ENCODE measurements at places on chromosomes 4 and X.

- no peak for DNase-seq
These were observed 6.8 kb upstream of the MAN2B2 start for GRCh38 chr4:6568148-6568547.

DNA sequence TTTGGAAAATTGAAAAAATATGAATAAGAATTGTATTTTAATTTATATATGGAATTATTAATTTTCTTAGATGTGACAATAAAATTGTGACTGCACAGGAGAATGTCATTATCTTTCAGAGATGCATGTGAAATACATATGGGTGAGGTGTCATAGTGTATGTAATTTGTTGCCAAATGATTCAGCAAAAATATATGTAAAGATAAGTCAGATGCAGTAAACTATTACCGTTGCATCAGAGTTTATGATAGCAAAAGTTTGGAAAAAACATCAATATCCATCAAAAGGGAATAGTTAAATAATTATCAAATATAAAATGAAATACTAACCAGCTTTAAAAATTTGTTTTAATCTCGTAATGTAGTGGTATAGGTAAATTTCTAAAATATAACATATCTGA, 10.4 kb upstream of the SLC7A11 start:
- no peak for DNase-seq

DNA sequence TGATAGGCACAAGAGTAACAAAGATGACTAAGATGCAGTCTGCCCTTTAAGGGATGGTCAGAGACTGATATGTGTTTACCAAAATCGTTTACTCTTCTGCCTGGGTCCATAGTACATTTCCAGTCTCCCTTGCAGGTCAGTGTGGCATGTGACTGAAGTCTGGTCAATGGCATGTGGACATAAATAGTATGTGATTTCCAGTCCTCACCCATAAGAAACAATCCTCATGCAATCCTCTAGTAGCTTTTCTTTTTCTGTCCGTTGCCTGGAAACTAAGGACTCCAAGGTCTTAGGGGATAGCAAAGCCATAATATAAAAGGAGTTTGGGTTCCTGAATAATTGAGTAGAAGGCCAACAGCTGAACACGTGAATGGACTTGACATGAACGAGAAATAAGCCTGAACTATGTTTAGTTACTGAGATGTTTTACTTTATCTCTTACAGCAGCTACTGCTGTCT, 1.1 kb downstream of the SLC9B2 start:
- DNase-seq: no peak

GRCh38 chr4:28883211-28883610, 1837.0 kb upstream of the PCDH7 start:
- DNase-seq: no peak

DNA sequence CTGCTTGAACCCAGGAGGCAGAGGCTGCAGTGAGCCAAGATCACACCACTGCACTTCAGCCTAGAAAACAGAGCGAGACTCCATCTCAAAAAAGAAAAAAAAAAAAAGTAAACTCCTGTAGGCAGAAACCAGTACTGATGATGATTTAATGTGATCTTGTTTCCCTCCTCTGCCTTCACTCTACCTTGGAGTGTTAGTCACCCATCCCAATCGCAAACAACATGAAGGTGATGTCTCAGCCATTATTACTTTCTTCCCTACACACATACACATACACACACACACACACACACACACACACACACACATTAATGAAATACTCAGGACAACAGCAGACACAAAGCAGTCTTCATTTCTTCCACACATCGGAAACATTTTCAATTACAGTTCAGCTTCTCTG, 15.6 kb downstream of the XKRX start:
- DNase-seq: no peak

DNA sequence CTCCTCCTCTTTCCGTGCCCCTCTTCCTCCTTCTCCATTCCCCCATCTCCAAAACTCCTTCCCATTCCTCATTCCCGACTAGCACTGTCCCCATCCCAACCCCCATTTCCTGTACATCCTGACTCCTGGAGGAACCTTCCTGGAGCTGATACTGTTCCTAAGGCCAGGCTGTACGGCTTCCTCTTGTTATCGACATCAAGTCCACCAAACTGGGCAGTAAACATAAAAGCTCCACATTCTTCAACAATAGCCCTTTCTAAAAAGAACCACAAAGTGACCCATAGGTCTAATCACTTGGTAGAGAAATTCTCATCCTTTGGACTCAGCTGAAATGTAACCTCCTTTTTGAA, 22.9 kb downstream of the AWAT2 start:
- no peak for DNase-seq

- DNase-seq: no peak
These were observed 39.2 kb downstream of the SEL1L3 start for GRCh38 chr4:25823632-25824031.

DNA sequence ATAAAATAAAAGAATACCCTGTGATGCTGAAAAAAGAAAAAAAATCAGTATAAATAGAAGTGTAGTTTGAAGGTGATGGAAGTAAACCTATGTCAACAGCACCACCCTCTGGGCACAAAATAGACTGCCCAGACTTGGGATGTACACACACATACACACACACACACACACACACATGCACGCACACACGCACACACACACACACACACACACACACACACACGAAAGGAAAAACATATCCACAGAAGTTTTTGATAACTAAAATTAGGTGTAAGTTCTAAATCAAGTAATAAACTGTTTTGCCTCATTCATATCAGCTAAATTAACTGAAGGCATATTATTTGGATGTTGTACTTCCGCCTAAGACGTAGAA, 40.5 kb downstream of the ANXA5 start:
- no peak for DNase-seq

DNA sequence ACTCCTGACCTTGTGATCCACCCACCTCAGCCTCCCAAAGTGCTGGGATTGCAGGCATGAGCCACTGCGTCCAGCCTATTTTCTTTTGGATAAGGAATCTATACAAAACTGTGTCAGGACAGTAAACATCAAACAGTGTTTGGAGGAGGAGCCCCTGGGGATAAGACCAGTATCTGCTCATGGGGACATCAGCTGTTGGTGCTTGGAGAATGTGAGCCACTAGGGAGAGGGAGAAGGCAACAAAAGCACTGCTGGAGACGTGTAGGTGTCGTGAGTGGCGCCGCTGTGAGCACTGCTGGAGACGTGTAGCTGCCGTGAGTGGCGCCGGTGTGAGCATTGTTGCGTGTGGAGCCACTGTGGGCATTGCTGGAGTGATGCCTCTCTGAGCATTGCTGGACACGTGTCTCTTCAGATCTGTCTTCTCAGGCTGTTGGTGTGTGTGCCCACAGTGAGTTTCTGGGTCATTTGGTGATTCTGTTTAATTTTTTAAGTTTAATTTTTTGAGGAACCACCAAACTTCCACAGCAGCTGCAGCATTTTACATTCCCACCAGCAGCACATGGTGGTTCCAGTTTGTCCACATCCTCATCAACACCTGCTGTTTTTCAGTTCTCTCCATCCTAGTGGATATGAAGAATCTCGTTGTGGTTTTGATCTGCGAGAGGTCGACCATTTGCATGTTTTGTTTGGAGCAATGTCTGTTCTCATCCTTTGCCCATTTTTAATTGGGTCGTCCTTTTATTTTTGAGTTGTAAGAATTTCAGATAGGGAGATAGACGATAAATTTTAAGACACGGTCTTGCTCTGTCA, 19.0 kb downstream of the DGKQ start:
- DNase-seq: no peak

GRCh38 chr4:26356081-26356501, 35.3 kb downstream of the RBPJ start:
- no peak for DNase-seq

DNA sequence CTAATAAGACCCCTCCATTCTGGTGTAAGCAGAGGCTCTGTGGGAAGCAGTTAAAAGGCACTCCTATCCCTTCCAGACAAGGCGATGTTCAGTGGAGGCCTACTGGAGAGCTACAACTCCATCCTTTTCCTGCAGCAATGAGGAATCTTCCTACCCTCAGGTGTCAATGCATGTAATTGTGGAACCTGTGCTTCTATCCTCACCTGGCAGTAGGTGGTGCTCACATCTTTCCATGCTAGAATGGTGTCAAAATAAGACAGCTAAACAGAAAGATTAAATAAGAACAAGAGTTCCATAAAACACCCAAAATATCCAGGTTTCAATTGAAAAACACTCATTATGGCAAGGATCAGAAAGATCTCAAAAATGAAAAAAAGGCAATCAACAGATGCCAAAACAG, 224.6 kb downstream of the IL15 start:
- no peak for DNase-seq

DNA sequence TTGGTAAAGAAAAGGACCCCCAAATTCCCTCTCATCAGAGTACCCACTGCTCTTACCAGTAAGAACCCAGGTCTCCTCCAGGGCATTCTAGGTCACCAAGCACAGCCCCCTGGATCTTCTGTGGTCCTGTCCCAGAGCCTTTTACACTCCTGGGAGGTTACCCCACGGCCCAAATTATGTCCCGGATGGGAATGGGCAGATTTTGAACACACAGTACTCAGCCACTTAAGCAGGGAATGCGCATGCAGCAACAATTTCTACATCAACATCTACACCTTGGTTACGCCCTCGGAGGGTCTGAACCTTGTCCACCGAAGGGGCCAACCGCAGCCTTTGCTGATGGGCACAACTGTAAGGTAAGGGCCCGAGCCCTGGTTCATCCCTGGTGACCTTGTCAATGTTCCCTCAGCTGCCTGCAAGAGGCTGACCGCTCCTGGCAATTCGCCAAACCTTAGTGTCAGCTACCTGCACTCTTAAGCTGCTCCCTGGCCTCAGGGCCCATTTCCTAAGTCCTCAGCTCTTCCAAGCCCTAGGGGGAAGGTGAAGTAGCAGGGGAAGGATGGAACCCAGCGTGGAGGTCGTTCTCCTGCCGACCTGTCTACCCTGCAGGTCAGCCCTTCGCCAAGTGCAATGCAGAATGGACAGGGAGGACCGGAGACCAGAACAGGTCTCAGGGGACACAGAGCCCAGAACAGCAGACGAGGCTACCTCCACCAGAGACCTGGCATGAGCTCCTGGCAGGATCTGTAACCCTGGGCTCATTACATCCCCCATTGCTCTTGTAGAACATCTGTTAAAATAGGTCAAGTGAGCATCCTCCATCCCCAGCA, 5.9 kb downstream of the TIMP1 start:
- no peak for DNase-seq

DNA sequence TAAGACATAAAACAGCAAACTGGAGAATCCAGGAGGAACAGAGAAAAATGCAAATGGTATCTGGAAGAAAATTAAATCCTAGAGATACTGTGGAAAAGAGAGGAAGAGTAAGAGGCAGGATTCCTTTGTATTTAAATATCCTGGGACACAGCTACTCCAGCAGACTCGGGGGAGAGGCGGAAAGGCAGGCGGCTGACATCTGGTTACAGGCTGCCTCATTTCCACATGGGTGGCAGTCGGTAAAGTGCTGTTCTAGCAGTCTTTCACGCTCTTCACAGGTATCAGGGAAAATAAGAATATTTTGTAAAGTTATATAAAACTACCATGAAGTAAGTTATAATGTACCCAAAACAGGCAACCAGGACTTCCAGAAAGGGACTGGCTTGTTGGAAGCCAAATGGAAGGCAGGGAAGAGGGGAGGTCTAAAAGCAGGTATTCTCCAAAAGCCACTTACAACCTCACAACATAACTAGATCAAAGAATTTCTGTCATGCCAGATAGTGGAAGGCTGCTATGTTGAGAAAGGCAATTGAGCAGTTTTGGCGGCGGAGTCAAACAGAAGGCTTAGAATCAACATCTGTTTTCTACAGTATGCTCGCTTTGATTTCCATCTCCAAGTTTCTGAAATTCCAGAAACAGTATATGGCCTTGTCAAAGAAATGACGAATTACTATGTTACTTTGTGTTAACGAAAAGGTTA, 1.3 kb upstream of the TIGD2 start:
- DNase-seq: no peak

DNA sequence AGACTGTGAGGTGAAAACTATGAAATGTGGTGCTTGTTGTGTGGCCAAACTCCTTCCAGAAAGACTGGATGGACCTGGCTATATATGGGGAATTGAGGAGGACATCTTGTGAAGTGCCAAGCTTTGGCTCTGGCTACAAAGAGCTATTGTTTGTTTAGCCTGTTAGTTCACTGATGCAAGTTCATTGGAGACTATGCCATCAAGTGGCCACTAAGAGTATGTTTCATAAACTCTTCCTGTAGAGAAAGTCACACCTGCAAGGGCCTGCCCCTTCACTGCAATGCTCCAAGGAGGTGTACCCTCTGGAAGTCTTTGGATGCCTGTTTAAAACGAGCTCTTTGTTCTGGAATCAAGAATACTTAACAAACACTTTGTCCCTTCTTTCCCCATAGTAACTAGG, 382.0 kb downstream of the GABRG1 start:
- no peak for DNase-seq

GRCh38 chrX:18426004-18426320, 554 bp downstream of the CDKL5 start:
- no peak for DNase-seq

- DNase-seq: no peak
These were observed 363.9 kb downstream of the PPP3CA start for GRCh38 chr4:100983426-100983825.
